ENCODE measurements at places on chromosomes 2 and 18.

DNA sequence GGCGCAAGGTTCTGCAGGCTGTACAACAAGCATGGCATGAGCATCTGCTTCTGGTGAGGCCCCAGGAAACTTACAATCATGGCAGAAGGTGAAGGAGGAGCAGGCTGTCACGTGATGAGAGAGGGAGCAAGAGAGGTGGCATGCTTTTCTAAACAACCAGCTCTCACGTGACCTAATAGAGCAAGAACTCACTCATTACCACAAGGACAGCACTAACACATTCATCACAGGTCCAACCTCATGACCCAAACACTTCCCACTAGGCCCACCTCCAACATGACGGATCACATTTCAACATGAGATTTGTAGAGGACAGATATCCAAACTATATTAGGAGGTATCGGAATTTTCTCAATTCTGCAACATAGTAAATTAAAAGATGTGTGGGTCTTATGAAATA lies 108.8 kb upstream of the DLX2 start:
- peak; percentile 44 for DNase-seq

DNA sequence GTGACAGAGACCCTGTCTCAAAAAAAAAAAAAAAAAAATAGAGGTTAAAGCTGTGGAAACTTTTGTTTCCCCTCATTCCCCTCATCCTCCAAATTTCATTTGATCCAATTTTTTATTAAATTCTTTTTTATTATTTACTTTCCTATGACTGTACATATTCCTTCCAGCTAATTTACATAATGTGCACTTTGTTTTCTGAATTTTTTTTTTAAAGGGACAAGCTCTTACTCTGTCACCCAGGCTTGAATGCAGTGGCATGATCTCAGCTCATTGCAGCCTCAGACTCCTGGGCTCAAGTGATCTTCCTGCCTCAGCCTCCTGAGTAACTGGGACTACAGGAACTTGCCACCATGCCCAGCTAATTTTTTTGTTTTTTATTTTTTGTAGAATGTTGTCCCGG lies 10.3 kb downstream of the ANKAR start:
- no peak for DNase-seq

DNA sequence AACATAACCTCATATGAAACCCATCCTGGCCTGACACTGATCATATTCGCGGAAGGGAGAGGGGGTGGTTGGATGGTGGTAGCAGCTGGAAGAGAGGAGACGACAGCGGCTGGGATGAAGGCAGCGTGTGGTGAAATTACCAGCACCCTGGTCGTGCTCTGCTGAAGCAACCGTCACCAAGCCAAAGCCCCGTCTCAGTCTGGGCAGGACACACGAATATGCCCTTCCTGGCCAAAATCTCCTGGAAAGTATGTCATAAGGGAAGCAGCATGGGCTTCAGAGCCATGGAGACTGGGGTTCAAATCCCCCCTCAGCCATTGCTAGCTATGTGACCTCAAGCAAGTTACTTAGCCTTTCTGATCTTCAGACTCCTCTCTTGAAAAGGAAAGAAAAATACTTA lies 63.2 kb upstream of the CABLES1 start:
- DNase-seq = no peak

GRCh38 chr2:152563764-152564163 lies 153.5 kb downstream of the PRPF40A start:
- no peak for DNase-seq

GRCh38 chr2:197152451-197153228 lies 157.9 kb downstream of the ANKRD44 start:
- peak; percentile 13 for DNase-seq

GRCh38 chr18:48019557-48020325 lies 89.3 kb upstream of the SMAD2 start:
- no peak for DNase-seq

GRCh38 chr2:20757405-20758090 lies 65.4 kb downstream of the LDAH start:
- no peak for DNase-seq

DNA sequence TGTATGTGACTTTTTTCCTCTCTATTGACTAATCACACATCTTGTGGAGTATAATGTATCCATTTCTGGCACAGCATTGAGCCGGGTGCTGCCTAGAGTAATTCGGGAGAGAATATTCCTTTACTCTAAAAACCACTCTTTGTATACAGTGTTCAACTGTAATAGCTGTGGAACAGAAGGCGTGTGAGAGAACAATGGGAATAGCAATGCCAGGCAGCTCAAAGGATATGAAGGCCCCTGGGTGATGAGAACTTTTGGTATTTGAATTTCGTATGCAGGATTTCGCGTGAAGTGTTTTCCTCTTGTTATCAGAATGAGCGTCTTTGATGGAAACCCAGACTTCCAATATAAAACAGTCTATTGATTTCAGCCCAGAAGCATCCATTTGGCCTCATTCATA lies 84.6 kb upstream of the MAP3K20 start:
- DNase-seq = no peak

- DNase-seq = no peak
Observed at GRCh38 chr2:235446082-235446481, 47.8 kb upstream of the AGAP1 start.

- peak; percentile 74 for DNase-seq
Observed at GRCh38 chr2:74690571-74690970, 36.5 kb downstream of the SEMA4F start.

- DNase-seq = peak; percentile 80
Observed at GRCh38 chr2:166042356-166042755, 85.5 kb downstream of the SCN1A start.

- no peak for DNase-seq
Observed at GRCh38 chr2:624096-624495, 53.1 kb downstream of the TMEM18 start.

DNA sequence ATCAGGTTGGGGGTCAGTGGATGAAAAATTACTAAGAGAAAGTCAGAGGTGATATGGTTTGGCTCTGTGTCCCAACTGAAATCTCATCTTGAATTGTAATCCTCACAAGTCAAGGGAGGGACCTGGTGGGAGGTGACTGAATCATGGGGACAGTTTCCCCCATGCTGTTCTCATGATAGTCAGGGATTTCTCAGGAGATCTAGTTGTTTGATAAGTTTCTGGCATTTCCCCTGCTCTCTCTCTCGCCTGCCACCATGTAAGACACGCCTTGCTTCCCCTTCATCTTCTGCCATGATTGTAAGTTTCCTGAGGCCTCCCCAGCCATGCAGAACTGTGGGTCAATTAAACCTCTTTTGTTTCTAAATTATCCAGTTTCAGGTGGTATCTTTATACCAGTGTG lies 945.8 kb upstream of the CRIM1 start:
- no peak for DNase-seq

DNA sequence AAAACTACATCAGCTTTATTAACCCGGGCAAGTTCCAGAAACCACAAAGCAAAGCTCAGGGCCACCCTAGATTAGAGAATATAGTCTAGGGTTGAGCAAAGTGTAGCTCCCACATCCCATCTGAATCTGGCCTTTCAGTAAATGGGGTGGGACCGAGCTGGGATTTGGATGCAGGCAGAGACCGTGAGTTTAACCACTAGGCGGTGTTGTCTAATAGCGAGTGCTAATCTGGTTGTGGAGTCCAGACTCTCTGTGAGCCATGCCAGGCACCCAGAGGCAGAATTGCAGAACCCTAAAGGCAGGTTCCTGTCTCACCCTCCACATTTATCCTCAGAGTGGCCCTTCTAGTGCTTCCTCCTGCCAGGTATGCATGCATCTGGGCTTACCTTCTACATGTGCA lies 435.9 kb downstream of the TSN start:
- DNase-seq = peak; percentile 30

DNA sequence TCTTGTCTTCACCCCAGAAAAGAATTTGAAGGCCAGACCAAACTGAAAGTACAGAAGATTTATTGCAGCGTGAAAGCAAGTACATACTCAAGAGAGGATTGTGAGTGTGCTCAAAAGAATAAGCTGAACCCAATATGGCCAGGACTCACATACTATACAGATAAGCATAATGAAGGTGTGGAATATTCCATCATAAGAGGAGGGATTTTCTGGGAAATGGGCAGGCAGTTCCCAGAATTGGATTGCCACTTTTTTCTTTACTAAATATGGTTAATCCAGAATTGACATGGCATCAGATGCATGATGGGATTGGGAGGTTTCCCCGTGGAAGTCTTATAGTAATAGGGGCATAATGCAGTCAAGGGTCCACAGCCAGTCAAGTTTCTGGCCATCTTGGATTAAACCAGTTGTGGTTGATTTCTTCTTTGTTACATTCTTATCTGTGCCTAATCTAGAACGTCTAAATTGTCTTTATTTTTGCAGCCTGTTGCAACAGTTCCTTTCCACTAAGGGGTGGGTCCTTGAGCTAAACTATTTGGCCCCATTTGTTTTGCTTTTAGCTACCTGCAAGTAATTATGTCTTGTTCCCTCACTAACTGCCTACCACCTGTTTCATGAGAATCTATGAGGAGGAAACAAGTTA lies 9.0 kb downstream of the SP140L start:
- no peak for DNase-seq

DNA sequence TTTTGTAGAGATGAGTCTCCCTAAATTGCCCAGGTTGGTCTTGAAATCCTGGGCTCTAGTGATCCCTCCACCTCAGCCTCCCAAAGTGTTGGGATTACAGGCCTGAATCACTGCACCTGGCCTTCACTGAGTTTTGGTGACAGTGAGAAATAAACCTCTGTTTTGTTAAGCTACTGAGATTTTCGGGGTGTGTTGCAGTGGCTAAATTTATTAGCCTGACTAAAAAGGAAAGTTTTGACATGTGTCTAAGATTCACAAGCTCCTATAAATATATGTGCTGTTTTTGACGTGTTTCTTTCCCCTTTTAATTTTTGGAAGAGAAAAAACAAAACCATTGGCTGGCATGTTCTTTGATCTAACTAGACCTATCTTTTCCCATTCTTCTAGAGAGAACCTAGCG lies 190.5 kb upstream of the MC4R start:
- no peak for DNase-seq

DNA sequence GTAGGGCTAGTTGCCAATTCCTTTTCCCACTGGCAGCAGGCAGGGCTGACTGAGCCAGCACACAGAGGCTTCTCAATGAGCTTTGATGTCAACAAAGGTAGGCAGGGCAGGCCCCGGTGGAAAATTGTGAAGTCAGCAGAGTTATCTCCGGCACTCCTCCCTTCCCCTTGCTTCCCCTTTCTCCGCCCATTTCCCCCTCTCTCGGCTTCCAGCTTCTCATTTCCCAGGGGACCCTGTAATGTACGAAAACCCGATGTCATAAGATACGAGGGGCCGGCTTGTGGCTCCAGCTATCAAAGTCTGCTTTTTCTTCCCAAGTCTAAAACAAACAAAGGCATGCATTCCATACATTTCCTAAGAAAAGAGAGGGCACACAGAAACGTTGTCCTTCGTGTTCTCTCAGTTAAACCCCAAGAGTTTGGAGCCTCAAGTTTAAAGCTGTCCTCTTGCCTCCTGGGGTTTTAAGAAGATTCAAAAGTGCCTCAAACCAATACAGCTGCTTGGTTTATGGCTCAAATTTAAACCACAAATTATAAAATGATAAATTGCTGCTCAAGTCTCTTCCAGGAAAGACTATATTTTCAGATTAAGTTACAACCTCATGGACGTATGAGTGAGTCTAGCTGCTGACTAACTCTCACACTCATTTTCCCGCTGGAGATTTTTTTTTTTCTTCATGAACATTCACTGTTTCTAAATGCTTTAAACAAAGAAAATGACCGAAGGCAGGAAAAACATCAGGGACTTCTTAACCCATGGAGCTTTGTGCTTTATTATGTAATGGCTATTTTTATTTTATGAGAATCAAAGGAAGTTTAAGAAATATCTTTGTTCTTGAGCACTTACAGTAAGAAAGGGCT lies 27.2 kb upstream of the EML4 start:
- peak; percentile 79 for DNase-seq

GRCh38 chr2:150222379-150222778 lies 265.1 kb downstream of the RND3 start:
- no peak for DNase-seq

GRCh38 chr2:237732790-237733381 lies 65.7 kb upstream of the RBM44 start:
- no peak for DNase-seq

GRCh38 chr18:36374262-36374661 lies 76.7 kb downstream of the FHOD3 start:
- DNase-seq = no peak

DNA sequence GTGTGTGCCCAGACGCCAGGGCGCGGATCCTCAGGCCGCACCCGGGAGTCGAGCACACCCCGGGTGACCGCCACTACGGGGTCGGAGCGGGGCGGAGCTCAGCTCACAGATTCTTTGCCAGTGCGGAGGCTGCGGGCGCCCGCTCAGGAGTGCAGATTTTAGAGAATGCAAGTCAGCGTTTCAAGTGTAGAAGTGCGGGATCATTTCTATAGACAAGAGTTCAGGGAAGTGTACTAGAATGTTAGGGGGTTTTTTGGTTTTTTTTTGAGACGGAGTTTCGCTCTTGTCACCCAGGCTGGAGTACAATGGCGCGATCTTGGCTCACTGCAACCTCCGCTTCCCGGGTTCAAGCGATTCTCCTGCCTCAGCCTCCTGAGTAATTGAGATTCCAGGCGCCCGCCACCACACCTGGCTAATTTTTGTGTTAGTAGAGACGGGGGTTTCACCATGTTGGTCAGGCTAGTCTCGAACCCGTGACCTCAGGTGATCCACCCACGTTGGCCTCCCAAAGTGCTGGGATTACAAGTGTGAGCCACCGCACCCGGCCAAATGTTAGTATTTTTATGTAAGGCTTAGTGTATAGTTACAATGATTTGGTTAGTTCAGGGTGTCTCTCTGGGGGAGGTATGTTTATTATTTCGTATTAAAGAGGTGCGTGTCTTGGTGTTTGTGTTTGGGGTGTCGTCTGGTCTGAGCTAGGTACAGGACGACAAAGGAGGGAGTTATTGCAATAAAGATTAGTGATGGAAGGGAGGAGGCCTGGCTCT lies 619 bp upstream of the FAM168B start:
- DNase-seq = no peak

DNA sequence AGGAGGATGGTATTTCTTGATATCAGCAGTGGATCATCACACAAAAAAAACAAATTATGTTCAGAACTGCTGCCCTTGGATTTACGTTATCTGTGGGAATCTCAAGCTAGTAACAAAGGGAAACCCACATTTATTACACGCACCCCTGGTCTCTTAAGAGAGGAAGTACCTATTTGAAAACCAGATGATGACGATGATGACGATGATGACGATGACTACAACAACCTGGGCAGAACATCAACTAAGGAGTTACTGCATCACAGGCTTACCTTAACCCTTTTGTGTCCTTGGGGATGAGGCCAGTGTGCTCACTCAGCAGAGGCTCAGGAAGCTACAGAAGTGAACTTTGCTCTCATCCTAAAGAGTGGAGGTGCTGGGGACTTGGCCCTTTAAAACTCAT lies 169.4 kb downstream of the FSHR start:
- DNase-seq = no peak

DNA sequence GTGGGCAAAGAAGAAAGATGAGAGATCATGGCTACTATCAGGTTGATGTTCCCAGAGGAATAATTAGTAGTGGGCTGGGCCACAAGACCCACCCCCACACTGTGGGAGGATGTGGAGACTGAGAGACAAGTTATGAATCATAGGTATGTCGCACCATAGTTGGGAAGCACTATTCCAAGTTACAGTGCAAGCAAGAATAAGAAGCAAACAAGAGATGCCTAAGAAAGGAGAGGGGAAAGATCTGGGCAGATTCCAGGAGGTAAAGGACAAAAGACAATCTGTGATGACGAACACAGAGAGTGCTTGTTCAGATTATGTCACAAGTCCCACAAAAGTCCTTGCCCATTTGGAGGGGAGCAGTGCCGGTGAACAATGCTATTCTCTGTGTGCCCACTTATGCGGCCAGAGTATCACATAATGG lies 56.6 kb downstream of the FAM228A start:
- DNase-seq = peak; percentile 30

Measured in bronchial epithelial cell (primary cell).